Naive B cell (primary cell): ENCODE measurements at places on chromosomes 3 and 15. TPM values are rescaled to one million over a fixed set of nuclear protein-coding genes. Genes with fewer than 3 reads are reported as not detected.

DNA sequence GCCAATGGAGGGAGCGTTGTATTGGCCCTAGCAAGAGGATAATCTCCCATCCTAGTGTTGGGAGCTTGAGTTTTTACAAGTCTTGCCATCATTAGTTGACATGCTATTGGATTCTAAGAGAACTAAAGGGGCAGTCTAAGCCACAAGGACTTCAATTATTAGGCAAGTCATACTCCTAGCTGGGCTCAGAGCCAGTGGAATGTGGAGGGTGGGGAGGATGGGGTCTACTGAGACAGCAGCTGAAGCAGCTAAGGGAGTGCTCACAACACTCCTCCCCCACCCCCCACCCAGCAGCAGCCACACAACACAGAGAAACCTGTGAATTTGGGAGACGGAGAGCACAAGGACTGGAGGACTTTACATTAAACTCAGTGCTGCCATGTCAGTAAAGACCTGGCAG, 27.9 kb downstream of the FRG2C start:
- no peak for DNase-seq

DNA sequence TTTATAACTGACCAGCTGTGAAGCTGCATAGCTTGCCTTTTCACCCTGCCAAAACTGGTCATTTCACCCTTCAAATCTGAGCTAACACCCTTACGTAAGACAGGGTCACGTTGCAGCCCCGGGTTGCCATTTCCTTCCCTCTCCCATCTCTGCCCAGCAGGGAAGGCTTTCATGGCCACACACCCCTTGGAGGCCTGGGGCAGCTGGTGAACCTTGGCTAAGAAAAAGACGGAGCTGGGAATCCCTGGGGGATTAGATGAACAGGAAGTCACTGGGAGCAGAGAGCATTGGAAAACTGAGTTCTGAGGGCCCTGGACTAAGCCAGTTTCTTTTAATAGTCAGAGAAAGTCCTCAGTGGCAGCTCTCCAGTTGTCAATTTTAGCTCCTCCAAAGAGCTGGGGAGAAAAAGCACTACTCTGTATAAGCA, 67.8 kb downstream of the TTC23 start:
- DNase-seq = no peak

- no peak for DNase-seq
Observed at GRCh38 chr15:52289629-52290081, 5.9 kb downstream of the MYO5C start.

GRCh38 chr3:186035277-186035676, 73.6 kb downstream of the ETV5 start:
- DNase-seq = no peak

DNA sequence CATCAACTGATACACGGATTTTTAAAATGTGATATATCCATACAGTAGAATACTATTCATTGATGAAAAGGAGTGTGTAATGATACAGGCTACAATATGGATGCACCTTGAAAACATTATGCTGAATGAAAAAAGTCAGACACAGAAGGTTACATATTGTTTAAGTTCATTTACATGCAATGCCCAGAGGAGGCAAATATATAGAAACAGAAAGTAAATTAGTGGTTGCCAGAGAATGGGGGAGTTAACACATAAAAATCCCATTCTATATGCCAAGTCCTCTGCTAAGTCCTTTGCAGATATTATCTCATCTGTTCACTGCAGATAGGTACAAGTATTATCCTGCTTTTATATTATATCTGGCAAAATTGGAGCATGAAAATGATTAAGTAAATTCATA, 22.1 kb upstream of the CDIN1 start:
- no peak for DNase-seq

GRCh38 chr15:75840659-75841058, 2.6 kb upstream of the UBE2Q2 start:
- DNase-seq = no peak

- no peak for DNase-seq
Observed at GRCh38 chr15:101427606-101428487, 61.7 kb downstream of the PCSK6 start.

DNA sequence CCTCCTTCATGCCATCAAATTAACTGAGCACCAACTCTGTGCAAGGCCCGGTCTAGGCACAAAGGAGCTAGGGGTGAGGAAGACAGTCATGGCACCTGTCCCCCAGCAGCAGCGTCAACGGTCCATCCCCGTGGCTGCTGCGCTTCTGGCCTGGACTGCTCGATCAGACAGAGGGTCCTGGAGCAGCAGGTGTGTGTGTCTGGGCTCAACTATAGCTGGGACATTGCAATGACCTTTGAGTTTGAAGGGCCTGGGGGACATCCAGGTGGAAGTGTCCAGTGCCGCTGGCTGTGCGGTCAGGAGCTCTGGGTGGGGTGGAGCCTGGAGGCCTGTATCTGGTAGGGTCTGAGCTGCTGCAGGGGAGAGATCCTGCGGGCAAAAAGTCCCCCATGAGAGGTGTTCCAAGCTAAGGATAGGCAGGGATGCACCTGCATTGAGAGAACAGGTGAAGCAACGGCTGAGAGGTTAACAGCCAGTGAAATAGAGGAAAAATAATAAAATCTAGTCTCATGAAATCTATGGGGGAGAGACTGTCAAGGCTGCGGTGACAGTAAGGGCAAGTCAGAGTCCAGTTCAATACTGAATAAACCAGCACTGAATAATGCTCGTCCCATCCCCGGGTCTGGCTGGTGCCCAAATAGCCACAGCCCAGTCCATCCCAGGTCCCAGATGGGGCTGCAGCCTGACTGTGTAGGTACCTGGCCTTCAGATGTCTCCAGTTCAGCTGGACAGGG, 25.4 kb upstream of the SLC41A3 start:
- no peak for DNase-seq

GRCh38 chr15:69957175-69957574, 140.5 kb downstream of the TLE3 start:
- no peak for DNase-seq

DNA sequence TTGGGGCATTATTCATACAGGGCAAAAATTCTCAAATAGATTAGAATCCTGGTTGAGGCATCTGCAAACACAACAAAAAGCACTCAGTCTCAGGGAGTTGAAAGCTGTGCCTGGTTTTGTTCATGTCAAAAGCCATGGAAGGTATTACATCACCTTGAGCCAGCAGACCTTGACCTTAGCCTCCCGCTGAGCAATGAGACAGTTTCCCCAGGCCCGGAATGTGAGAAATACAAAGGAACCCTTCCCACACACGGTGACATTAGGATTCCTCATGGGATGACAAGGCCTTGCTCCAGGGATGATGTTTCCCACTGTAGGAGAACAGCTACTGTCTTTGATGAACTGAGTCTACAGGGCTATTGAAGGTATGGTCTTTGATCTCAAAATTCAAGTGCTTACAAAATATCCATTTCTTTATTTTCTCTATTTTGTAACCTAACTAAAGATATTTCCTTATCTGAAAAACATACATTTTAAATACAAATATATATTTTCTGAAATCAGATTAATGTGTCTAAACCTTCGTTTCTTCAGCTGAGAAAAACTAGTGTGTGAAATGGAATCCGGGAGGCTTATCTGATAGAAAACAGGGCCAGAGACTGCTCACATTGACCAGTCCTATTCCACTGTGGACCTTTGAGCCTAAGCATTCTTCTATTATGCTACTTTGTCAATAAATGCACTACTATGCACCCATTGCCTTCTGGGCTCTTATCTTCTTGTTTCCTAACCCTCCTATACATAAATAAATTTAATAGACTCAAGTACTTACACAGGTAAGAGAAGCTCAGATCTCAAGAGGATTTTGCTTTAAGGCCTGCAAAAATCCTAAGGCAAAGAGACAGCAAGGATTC, 298.2 kb downstream of the KBTBD8 start:
- DNase-seq = no peak

GRCh38 chr15:71626596-71627088, 183.7 kb upstream of the NR2E3 start:
- no peak for DNase-seq

GRCh38 chr3:156290924-156291271, 170.5 kb downstream of the KCNAB1 start:
- DNase-seq = no peak

DNA sequence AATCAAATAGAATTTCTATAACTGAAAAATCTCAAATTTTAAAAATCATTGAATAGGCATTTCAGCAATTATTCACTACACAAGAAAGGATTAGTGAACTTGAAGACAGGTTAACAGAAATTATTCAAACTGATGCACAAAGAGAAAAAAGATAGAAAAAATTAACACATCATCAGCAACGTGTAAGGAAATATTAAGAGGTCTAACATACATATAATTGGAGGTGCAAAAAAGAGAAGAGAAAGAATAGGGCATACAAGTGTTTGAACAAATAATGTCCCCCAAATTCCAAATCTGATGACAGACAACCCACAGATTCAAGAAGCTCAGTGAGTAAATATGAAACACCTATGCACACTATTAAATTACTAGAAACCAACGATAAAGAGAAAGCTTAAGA, 57.1 kb downstream of the FBXL2 start:
- DNase-seq = no peak

- DNase-seq = no peak
Observed at GRCh38 chr3:13167064-13167743, 94.0 kb upstream of the IQSEC1 start.

- DNase-seq = no peak
Observed at GRCh38 chr15:62900071-62900802, 142.3 kb upstream of the TPM1 start.

- no peak for DNase-seq
Observed at GRCh38 chr3:154176036-154176435, 54.8 kb downstream of the ARHGEF26 start.

GRCh38 chr15:30889196-30889595, 14.5 kb upstream of the FAN1 start:
- DNase-seq = no peak

GRCh38 chr3:37505415-37505814, 331.0 kb upstream of the LRRFIP2 start:
- DNase-seq = no peak

ECE2 gene
- not detected for polyA plus RNA-seq

LRRC2 gene
- not detected for polyA plus RNA-seq

CLRN1 gene
- not detected for polyA plus RNA-seq

CCNB2 gene
- polyA plus RNA-seq = 0.32 TPM

MUC20 gene
- polyA plus RNA-seq = not detected

CAMKV gene
- not detected for polyA plus RNA-seq

TRA2B gene
- 319 TPM for polyA plus RNA-seq

SLC15A2 gene
- polyA plus RNA-seq = not detected

ISL2 gene
- not detected for polyA plus RNA-seq

CLDN18 gene
- not detected for polyA plus RNA-seq

SLC6A20 gene
- not detected for polyA plus RNA-seq

LYZL4 gene
- polyA plus RNA-seq = not detected

MKRN3 gene
- not detected for polyA plus RNA-seq

VIPR1 gene
- 3.0 TPM for polyA plus RNA-seq

UCN2 gene
- not detected for polyA plus RNA-seq

RPL14 gene
- polyA plus RNA-seq = 940 TPM
